ENCODE measurements at places on chromosomes 2 and 18.

DNA sequence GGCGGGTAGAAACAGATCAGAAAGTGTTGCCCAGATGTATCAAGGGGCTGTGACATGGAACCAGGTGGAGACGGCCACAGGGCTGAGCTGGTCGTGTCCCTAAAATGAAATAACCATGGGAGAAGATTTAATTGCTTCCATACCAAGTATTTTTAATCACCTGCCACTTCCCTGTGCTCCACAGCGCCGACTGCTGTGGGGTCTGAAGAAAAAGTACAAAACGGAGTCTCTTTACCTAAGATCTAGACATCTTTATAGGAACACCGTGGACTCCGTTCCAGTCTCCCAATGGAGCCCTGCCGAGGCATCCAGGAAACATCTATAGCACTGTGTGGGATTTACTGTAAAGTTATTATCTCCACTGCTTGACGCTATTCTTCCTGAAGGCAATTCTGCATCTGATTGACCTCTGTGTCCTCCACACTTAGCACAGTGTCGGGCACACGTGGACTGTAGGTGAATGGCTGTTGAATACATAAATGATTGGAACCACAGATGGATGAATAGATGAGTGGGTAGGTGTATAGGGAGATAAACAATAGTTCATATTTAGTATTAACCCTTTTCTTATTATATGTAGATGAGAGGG is 21.6 kb upstream of the GYPC start:
- DNase-seq = peak; percentile 12

GRCh38 chr2:61504949-61505348 is 33.2 kb downstream of the XPO1 start:
- DNase-seq = no peak

DNA sequence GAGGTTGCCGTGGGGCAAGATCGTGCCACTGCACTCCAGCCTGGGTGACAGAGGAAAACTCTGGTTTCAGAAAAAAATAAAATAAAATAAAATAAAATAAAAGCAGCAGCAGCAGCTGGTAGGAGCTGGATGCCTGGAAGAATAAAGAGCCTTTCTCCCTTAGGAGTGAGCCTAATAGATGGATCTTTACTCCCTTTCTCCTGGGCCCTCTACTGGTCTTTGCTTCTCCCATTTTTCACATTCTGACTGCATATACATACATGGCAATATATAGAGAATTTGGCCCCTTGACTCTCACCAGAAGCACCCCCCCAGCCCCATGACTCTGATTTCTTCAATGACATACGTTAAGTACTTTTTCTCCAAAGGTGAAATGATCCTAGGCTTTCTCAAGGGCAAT is 9.8 kb upstream of the MALT1 start:
- DNase-seq = no peak

DNA sequence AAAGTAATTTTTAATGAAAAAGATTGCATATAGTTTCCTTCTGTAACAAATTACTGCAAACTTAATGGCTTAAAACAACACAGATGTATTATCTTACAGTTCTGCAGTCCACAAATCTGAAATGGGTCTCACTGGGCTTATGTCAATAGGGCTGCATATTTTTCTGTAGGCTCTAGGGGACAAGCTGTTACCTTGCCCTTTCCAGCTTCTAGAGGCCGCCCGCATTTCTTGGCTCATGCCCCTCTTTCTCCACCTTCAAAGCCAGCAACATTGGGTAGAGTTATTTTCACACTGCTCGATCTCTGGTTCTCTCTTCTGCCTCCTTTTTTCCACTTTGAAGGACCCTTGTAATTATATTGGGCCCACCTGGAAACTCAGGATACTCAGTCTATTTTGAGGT is 16.7 kb downstream of the COPS8 start:
- no peak for DNase-seq

DNA sequence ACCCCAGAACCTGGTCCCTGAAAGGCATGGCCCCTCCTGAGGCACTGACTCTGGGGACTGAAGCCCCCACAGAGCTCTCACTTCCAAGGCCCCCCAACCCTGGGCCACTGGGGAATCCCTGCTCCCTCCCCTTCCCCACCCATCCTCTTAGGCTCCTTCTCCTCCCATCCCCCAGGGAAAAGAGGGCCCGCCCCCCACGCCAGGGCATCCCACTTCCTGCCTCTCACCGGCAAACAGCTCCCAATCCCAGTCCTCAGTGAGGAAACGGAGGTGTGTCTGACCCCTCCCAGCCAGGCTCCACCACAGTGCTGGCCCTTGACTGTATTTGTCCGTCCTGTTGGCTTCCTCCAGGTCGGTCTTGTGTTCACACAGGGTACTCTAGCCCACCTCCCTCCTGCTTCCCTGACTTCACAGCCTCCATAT is 35.0 kb upstream of the PTMA start:
- DNase-seq = no peak

DNA sequence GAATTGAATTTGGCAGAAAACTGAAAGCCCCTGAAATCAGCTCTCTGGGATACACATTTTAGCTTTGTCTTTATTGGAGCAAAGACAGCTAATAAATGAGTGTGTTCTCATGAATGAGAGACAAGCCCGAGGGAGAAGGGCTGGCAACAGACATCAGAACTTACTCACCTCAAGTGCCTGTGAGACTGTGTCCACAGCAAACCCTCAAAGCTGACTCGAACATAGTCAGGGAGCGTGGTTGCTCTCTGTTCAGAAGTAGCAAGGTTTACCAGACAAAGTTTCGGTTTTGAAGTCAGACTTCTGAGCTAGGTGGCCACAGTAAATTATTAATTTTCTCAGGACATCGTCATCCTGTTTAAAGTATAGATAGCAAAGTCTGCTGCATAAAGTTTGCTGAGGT is 207.9 kb downstream of the CMPK2 start:
- DNase-seq = no peak

DNA sequence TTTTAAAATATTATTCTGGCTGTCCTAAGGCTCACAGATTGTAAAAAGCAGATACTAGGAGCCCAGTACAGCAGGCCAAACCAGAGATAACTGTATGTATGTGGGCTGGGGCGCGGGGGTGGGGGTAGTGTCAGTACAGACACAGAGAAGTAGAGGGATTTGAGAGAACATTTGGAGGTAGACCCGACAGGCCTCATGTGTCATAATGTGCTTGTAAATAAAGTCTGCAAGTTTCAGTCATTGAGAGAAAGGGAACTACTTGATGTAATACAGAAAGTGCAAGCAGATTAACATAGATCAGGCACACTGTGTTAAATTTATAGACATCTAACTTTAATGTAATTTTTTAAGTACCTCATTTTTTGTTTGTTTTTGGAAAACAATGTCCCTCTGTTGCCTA is 7.4 kb upstream of the POLI start:
- DNase-seq = no peak

GRCh38 chr18:23397907-23398306 is 55.2 kb upstream of the RIOK3 start:
- DNase-seq = no peak

DNA sequence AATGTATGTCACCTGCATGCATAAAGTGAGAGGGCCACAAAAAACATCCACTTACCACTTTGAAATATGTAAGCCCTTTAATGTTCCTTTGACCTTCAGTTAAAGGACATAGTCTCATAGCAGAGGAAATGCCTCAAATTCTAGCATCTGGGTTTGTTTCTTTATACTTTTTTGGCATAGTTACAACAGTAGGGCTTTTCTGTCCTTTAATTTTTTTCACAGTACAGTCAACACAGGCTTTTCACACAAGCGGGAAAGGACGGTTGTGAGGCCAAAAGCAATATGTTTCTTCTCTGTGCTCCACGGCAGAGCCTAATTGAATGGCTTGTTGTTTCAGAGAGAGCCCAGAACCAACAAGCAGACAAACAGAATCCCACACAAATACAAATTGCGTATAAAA is 57.6 kb downstream of the CRIM1 start:
- DNase-seq = no peak

GRCh38 chr2:23653326-23653725 is 268.3 kb downstream of the KLHL29 start:
- DNase-seq = no peak

- DNase-seq = no peak
Measured at GRCh38 chr18:64208516-64208915, 59.6 kb upstream of the LINC00305 start.

DNA sequence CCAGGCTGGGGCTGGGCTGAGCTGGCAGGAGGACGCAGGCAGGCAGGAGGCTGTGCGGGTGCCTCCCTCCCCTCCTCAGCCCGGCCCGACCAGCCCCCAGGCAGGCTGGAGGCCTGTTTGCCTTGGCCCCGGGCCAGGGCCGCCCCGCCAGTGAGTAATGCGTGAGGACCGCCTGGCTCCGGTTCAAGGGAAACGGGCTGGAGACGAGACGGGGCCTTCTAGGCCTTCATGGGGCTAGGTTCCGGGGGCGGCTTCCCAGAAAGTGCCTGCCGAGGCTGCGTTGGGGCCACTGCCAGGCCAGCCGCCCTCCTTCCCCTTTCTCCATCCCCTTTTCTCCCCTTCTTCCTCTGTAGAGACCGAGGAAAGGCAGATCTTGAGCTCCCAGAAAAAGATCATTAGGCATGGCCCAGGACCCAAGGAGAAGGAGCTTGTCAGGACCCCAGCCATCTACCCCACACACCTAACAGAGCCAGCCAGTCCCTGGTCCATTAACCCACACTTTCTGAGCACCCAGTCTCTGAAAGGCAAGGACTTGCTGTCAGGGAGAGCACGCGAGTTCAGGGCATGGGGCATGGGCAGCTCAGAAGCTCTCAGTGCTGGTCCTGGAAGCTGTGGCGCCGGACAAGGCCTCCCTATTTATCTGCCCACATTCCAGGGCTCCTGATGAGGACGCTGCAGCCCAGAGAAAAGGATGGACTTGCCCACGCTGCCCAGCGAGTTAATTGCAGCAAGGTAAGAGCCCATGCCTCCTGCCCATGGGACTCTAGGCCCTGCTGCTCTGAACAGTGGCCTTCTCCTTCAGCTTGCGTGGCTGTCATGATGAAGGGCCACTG is 48.5 kb downstream of the SMAD7 start:
- no peak for DNase-seq

DNA sequence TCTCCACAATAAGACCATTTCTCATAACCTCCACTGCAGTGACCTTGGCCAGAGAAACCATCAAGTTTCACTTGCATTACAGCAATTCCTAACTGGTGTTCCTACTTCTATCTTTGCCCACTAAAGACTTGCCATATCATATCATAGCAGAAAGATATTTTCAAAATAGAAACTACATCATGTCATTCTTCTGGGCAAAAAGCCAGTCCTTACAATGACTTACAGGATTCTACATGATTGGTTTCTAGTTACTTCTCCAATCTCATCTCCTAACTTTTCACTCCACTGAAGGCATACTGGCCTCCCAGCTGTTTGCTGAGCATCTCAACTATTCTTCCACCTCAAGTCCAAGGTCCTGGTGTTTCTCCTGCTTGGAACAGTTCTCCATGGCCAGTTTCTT is 151.4 kb downstream of the HNMT start:
- no peak for DNase-seq

- no peak for DNase-seq
Measured at GRCh38 chr2:230774348-230774951, 61.8 kb downstream of the CAB39 start.

DNA sequence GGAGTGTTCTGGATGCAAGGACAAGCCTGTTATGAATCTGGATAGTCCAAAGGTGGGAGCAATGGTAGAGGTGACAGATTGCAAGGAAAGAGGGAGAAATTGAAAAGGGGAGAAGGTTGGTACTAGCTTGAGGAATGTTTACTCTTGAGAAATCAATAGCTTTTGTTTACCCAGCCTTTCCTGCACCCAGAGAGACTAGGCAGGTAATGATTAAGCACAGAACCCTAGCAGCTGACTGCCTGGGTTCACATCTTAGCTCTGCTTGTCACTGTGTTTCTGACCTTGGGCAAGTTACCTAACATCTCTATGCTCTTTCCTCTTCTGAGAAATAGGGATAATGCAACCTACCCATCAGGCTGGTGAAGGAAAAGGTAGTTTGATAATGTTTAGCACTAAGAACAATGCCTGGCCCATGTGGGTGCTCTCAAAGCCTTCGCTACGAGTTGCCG is 178.6 kb downstream of the MGAT5 start:
- DNase-seq = no peak

- no peak for DNase-seq
Measured at GRCh38 chr2:219596954-219597551, 604 bp upstream of the STK11IP start.

- no peak for DNase-seq
Measured at GRCh38 chr2:25964891-25965290, 17.4 kb downstream of the KIF3C start.

DNA sequence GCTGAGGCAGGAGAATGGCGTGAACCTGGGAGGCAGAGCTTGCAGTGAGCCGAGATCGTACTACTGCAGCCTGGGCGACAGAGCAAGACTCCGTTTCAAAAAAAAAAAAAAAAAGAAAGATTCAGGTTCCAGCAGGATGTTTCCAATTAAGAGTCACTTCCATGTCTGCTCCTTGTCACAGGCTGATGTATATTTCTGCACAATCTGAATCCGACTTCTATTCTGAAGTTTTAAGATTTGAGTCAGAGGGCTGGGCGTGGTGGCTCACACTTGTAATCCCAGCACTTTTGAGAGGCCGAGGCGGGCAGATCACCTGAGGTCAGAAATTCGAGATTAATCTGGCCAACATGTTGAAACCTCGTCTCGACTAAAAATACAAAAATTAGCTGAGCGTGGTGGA is 24.7 kb downstream of the SNRPD1 start:
- DNase-seq = no peak

GRCh38 chr2:133589456-133589855 is 21.2 kb upstream of the NCKAP5 start:
- DNase-seq = no peak

DNA sequence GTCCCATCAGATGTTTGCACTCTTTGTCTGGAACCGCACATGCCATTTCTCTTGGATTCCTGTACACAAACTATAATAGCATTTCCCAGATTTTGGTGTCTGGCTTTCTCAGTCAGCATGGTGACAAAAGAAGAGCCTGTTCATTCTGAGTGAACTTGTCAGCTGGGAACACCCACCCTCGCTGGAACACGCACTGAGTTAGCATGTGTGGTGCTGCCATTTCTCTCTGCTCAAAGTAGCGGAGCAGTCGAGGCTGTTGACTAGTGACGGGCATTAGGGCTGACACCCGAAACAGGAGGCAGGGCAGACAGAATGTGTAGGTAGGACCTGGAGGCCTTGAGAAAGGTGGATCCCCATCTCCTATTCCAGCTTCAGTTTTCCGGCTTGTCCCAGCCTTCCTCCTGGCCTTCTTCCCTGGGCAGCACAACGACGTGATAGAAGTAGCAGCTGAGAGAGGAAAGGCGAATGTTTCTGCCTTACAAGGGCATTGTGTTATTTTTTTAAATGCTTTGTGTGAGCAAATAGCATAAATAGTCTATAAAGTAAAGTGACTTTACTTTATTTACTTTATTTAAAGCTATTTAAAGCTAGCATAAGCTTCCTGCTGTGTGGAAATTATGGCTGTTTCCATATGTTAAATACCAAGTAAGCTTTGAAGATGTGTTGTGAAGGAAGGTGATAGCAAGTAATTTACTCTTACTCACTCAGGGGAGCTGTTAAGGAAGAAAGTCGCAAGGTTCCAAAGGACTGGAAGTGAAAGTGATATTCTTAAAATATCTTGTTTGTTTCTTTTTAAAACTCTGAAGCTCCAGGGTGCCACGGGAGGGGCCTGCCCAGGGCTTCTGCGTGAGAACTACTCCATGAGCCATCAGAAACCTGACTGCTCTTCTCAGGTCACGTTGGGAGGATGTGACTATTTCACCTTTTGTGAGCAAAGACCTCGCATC is 272.6 kb downstream of the NEDD4L start:
- DNase-seq = no peak

- no peak for DNase-seq
Measured at GRCh38 chr2:239946562-239946863, 78.6 kb downstream of the NDUFA10 start.
